Activated T-cell treated with anti-CD3 and anti-CD28 coated beads for 48 hours (primary cell): ENCODE measurements at places on chromosomes 6 and 20.

- DNase-seq: no peak
Observed at GRCh38 chr20:37123441-37123840, 27.6 kb upstream of the RBL1 start.

DNA sequence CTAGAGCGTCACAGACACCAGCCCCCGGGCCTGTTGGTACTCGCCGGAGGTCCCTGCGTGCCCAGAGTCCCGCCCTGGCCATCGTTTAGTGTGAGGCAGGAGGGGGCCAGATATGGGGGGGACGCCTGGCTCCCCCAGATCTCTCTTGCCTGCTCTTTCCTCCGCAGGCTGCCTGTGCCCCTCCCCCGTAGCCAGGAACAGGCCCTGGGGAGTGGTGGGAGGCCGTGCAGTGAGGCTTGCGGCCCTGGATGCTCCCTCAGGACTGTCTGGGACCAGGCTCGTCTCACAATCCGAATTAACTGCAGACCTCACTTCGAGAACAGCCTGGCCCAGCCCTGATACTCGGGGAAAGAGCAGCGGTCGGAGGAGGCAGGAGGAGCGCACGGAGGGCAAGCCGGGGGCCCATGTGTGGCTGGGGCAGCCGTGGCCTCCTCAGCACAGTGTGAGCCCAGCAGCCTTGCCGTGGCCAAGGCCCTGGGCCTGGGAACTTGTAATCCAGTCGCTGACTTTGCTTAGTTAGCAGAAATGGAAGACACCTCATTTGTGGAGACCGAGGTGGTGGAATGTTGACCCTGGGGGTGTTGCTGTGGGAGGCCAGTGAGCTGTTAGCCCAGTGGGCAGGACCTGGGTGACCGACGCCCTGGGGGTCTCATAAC, 28.7 kb downstream of the FRMD1 start:
- DNase-seq: no peak

GRCh38 chr6:156919814-156920369, 142.7 kb downstream of the ARID1B start:
- DNase-seq: no peak

- no peak for DNase-seq
Observed at GRCh38 chr6:54185885-54186284, 74.6 kb downstream of the MLIP start.

DNA sequence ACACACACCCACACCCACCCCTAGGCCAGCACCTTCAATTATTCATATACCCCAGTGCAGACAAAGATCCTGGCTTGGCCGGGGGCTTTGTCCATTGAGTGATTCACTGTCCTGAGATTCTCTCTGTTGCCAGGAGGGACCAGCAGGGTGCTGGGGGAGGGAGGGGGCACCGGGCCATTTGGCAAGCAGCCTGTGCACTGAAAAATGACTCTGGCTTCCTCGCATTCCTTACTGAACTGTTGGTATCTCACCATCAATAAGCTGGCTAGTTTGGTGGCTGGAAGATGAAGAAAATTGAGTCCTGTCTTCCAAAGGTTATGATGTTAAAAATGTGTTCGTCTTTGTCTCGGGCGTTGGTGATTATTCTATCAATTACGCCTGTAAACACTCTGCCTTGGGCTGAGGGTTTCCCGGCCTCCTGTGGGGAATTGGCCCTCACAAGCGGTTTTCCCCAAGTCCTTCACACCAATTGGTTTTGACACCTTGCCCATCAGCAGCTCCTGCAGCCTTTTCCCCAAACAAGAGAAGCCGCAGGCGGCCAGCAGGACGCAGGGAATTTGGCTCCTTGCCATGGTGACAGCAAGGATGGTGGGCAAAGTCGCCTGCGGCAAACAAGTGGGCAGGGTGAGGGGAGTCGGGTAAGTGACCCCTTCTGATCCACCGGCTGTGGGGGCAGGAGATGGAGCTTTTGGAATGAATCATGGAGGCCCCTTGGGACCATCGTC, 4.9 kb downstream of the VSTM2L start:
- no peak for DNase-seq

GRCh38 chr6:72367439-72367838, 254.4 kb upstream of the KCNQ5 start:
- DNase-seq: no peak

DNA sequence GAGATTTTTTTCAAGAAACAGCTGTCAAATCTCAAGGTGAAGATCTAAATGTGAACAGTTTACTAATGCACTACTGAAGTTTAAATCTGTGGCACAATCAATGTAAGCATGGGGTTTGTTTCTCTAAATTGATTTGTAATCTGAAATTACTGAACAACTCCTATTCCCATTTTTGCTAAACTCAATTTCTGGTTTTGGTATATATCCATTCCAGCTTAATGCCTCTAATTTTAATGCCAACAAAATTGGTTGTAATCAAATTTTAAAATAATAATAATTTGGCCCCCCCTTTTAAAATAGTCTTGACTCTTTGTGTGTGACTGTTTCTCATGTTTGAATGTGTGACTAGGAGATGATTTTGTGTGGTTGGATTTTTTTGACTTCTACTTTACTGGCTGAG, 4.0 kb downstream of the PNRC1 start:
- DNase-seq: no peak

DNA sequence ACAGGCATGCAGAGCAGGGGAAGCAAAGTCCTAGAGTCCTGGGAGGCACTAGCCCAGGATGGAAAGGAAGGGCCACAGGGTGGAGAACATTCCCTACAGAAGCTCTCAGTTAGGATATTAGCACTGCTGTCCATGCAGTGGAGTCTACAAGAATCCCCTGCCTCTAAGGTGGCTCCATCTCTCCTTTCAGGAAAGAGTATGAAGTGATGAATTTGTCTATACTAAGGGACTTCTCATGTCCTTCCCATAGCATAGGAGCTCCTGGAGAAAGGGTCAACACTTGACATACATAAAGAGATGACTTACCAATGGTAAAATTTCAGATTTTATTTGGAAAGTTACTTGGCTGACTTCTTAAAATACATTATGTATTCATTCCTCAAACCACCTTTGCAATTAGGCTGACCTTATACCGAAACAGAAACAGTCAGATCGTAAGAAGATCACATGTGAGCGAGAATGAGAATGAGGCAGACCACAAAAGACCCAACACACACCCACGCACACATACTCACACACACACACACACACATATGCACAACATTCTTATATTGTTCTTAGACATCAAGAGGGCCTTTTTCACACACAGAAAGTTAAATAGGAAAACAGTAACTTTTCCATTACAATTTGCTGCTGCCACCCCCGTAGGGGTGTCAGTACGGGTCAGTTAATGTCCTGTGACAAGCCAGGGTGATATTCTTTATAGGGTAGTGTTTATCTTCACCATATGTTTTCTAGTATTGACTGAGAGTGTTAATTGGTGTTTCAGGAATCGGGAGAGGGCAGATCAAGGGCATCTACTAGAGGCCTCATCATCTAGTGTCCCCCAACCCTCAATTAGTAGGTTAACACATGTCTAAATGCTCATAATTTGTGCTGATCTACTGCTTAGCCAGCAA, 159.4 kb downstream of the FAXC start:
- peak; percentile 27 for DNase-seq

- DNase-seq: no peak
Observed at GRCh38 chr6:62808565-62809293, 402.5 kb upstream of the FKBP1C start.

DNA sequence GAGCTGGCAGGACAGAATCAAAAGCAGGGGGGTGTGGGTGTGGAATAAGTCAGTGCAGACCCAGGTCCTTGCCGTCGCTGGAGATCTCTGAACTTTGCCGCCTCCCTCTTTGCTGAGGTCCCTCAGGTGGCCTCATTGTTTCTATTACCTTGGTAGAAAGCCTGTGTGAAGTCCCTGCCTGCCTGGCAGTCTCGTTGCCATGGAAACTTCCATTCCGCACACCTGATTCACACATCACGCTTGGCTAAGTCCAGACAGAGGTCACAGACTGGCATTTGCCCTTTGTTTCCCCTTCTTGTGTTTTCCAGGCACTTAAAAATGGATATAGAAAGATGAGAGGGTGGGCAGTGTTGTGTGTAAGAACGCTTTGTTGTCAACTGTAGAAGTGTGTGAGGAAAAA, 260.6 kb downstream of the PRL start:
- DNase-seq: no peak

DNA sequence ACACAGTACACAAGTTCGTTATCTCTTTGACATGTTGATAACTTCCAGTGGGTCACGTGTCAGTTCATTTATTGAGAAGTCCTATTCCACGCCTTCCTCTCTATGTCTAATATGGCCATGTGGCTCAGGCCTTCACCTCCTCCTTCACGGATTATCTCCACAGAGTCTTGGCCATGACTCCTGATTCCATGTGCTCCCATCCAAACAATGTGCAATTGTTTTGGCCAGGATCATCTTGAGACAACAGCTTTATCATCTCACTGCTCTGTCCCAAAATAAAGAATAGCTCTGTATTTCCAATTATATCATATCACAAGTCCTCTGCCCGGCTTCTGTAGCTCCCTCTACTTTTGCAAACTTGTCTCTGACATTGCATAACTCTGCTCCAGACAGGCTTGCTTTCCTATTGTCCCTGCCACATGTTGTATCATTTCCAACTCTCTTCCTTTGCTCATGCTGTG, 11.1 kb upstream of the TXNDC5 start:
- DNase-seq: no peak

GRCh38 chr6:87971605-87972262, 75.9 kb upstream of the SPACA1 start:
- DNase-seq: no peak

DNA sequence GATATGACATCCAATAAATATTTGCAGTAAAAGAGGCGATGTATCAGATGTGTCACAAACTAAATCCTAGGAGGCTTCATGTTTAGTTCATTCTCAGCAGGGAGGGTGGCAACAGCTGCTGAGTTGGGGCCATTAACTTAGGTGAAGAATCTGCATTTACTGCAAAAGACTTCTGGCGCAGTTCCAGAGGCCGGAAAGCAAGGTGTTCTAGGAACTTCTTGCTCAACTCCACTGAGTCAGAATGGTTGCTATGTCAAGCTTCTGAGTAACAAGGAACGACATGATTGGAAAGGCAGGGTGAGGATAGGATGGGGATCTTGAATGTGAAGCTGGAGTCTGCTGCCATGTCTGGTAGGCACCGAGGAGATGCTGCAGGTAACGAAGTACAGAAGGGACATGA, 11.7 kb downstream of the ADNP start:
- DNase-seq: no peak

- no peak for DNase-seq
Observed at GRCh38 chr6:53630533-53631226, 34.9 kb downstream of the KLHL31 start.

- DNase-seq: no peak
Observed at GRCh38 chr6:45507186-45507585, 129.5 kb upstream of the SUPT3H start.
